ENCODE measurements at places on chromosomes 1 and 21.

- no peak for DNase-seq
Observed at GRCh38 chr1:91244737-91245136, 159.9 kb downstream of the HFM1 start.

- no peak for DNase-seq
Observed at GRCh38 chr1:7403265-7404045, 367.6 kb upstream of the VAMP3 start.

DNA sequence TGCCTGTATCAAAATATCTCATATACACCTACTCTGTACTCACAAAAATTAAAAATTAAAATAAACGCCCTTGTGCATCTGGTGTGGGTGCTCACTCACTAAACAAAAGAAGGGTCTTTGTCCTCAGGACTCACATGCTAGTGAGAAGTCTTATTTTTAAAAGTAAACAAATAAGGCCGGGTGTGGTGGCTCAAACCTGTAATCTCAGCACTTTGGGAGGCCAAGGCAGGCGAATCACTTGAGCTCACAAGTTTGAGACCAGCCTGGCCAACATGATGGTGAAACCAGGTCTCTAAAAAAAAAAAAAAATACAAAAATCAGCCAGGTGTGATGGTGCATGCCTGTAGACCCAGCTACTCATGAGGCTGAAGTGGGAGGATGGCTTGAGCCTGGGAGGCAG is 51.5 kb downstream of the BCAR3 start:
- DNase-seq: no peak

DNA sequence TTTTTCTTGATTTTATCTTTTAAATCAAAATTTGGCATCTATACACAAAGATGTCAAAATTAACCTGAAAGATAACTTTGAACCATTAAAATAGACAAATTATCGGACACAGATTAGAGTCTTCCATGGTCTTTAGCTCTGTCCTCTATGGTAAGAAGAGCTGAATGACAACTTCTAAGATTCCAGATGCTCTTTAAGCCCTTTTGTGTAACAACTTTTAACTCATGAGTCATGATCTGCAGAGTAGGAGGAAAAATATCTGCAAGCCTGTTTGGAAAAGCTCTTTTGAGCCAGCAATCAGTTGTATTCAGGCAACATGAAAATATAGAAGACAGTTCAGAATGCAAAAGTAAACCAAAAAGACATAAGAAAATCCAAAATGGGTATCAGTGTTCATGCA is 37.8 kb downstream of the TTC13 start:
- no peak for DNase-seq

DNA sequence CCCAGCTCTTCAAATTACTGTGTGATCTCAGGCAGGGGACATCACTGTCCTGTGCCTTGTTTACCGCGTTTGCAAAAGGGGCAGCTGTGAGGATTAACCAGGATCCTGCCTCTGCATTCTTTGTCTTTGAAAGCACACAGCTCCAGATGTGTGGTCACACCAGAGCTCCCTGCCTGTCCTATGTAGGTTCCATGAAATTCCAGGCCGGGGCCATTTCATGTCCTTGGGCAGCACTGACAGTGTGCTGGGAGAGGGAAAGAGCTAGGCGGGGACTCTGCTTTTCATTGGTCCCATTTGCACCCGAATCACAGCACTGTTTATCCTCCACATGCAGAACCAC is 42.2 kb upstream of the SELENON start:
- DNase-seq: no peak

DNA sequence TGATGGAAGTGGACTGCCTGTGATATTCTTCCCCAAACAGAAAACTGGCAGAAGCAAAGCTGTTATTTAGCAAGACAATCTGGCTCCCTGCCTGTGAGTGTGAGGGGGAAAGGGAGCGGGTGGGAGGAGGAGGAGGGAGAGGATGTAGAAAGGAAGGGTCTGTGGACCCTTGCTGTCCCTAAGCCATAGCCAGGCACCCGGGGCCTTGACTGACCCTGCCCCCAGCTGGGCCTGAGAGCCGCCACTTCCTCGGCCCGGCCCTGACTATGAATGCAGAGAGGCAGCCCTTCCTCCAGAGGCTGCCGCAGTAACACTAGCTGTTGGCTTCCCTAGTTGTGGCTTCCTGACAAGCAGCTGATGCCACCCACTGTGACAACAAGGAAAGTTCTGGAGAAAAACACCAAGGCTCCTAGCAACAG is 13.9 kb downstream of the PLA2G2F start:
- DNase-seq: no peak

DNA sequence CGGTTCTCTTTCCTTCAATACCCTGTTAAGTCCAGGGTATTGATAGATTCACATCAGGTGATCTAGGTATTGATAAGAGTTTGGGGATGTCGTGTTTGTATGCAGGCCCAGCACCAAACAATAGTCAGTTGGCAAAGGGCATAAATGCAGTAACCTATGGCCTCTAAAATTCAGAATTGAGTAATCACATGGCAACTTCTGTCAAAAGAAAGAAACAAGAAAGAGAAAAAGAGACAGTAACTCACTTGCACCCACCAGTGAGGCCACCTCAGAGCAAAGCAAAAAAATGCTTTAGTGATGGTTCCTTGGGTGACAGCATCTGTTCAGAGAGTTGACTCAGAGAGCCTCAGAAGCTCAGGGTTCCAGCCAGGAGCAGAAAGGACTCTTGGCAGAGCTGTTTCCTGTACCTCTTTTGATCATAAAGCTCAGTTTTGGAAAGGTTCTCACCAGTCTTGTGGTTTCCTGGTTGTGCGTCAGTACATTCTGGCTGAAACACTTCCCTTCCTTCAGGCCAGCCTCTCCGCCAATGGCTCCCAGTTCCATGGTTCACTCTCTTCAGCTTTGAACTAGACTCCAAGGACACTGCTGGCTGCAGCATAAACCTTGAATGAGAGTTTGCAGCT is 70.1 kb upstream of the GORAB start:
- DNase-seq: no peak

DNA sequence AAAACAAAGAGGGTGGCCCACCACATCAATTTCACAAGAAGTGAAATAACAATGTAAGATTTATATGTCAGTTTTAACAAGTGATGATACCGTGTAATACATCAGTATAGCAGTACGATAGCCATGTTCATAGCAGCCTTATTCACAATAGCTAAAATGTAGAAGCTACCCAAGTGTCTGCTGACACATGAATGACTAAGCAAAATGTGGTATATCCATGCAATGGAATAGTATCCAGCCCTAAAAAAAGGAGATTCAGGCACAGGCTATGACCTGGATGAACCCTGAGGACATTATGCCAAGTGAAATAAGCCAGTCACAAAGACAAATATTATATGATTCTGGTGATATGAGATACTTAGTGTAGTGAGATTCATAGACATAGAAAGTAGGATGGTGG is 18.0 kb downstream of the KIF26B start:
- no peak for DNase-seq

GRCh38 chr1:245370905-245371581 is 216.3 kb downstream of the KIF26B start:
- DNase-seq: no peak

DNA sequence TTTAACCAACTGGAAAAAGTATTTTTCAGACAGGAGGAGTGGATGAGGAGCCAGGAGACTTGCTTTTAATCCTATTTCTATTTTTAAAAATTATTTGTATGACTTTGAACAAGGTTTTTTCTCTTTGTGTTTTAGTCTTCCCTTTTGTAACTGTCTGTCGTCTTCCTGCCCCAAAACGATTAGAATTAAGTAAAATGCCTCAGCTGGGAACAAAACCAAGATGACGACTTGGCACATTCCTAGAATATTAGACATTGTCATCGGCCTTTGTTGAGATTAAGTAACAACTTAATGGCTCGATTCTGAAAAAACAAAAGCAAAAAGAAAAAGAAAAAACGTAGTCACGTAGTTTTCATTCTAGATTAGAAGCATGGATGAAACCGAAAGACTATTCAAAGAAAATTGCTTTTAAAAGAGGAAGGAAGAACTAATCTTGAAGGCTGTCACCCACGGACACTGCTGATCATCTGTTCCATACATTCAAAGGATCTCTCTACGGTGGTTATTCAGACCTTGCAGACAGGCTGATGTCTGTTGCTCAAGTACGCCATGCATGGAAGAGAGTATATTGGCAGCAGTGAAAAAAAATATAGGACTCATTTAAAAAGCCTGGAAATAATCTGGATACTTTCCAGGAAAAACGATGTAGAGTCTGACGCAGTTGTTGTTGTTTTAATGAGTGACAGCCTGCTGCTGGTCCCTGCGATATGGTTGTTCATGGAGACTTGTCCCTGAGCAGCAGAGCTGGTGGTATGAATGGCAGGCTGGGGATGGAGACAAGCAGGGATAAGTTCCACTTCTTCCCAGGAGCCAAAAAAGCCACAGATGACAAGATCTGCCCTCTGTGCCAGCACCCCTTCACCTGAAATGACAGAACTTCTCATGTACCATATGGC is 16.8 kb downstream of the GNG4 start:
- no peak for DNase-seq

- no peak for DNase-seq
Observed at GRCh38 chr1:184146202-184146601, 94.7 kb downstream of the TSEN15 start.

DNA sequence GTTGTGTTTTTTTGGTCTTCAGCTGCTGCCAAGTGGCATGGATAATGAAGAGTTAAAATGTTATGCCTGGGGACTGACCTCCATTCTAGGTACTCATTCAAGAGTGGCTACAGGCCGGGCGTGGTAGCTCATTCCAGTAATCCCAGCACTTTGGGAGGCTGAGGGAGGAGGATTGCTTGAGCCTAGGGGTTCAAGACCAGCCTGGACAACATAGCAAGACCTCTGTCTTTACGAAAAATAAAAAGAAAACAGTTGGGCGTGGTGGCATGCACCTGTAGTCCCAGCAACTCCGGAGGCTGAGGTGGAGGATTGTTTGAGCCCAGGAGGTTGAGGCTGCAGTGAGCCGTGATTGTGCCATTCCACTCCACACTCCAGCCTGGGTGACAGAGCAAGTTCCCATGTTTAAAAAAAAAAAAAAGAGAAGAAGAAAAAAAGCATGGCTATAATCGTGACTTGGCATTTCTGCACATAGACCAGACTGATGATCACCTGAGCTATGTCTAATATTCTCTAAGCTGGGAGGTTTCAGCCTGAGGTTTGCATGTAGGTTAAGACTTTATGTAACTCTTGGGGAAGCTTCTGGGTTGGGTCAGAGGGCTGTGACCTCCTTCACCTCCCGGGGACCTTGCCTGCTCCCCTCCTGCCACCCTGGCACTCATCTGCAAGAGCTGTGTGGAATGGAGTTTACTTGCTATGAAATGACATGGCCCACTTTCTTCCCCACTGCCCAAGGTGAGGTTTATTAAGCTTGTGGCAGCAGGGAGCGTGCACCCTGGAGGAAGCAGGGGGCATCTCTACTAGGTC is 51.3 kb downstream of the DHRS3 start:
- no peak for DNase-seq

GRCh38 chr21:33493756-33494155 is 2.2 kb upstream of the DNAJC28 start:
- DNase-seq: no peak

DNA sequence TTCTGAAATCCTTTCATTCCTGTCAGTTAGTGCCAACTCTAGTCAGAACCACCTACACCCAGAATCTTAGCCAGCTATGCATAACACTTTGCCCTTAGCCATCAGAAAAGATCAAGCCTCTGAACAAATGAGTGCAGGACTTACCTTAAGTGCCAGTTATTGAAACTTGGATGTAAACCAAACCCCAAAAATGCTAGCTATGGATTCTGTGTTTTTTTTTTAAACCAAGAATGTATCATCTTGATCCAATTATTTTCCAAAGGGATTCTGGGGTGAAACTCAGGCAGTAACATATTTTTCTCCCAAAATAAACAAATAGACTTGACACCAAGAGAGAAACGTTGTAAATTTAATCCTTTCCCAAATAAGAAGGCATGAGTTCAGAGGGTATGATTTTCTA is 538.6 kb upstream of the ADAMTS5 start:
- DNase-seq: no peak

DNA sequence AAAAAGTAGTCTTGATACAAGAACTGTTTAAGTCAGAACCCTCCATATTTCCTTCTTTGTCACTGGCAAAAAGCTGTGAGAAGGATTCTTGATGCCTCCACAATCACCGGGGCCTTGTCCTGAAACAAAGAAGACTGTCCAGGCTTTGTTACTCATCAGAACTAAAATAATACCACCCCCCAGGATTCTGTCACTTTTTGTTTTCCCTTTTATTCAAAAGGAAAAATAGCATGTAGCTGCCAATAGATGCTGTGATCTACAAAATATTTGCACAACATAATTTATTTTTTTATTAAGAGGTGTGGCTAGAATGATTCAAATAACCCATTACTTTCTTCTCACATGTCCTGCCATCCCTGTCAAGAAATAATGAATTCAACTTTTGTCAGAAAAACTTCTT is 173.7 kb downstream of the LYPLAL1 start:
- DNase-seq: no peak

GRCh38 chr1:32619701-32620485 is 30.5 kb downstream of the ZBTB8OS start:
- no peak for DNase-seq

GRCh38 chr21:42127164-42128150 is 56.3 kb downstream of the UMODL1 start:
- no peak for DNase-seq

Data from naive B cell (primary cell).